ENCODE measurements at places on chromosomes 6 and 20.

DNA sequence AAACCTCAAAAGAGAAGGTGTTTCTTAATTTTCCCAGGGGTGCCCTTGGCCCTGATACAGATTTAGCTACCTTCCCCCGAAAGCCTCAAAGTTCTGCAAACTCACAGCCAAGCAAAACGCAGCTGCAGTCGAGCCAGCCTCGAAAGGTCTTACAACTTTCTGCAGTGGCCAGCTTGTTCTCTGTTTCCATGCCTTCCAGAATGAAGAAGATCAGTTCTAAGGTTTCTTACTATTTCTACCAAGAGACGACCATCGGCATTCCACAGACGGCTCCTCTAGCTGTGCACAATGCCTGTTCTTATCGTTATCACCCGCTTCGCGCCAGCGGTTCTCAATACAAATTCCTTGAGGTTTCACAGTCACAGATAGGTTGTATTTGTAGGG, 28.5 kb upstream of the CCR6 start:
- no peak for DNase-seq

- no peak for DNase-seq
Observed at GRCh38 chr20:12276011-12276673, 358.4 kb downstream of the BTBD3 start.

- no peak for DNase-seq
Observed at GRCh38 chr20:7994809-7995208, 24.8 kb downstream of the TMX4 start.

DNA sequence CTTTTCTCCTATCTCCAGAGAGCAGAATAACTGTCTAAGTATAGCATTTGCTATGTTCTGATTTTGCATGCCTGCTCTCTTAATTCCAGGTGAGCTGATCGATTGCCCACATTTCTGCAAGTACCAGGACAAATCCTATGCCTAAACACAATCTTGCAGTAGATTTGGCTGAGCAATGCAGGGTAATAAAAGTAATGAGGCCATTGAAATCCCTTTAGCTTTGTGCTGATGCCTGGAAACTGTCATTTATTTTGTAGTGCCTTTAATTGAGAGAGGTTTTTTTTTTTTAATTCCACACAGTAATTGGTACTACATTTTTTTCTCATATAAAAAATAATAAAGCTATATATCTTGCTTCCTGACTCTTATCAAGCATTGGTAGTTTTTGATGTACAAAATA, 252.3 kb downstream of the NKAIN2 start:
- DNase-seq, result no peak

DNA sequence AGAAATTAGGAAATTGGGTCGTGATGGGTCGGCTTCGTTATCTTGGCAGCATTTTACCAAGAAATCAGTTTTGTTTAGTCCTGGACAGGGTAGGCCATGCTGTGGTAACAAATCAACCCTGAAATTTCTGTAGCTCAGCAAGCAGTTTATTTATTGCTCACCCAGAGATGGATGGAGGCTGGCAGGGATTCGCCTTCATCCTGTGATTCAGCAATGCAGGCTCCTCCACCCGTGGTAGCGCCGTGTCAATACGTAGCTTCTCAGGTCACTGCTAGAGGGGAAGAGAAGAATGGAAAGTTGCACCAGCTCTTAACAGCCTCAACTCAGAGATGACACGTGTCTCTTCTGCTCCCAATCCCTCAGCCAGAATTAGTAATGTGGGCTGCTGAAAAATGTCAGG, 157.0 kb upstream of the SGK1 start:
- no peak for DNase-seq

DNA sequence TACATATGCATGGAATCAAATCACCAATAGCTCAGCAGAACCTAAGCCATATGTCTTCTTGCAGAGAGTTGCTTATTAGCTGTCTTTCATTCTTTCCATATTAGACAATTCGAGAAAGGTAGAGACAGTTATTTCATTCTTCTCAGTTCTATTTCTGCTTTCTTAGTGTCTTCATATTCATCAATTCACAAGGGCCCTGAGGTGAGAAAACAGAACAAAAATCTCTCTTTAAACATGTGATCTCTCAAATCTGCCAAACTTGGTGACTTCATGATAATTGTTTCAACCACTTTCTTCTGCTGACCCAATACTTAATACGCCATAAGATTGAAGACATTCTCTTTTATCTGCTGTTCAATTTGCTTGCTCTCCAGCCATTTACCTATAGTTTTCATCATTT, 229.7 kb upstream of the MARCKS start:
- no peak for DNase-seq

Data from erythroblast (primary cell).